ENCODE measurements at places on chromosomes 5 and 9.

DNA sequence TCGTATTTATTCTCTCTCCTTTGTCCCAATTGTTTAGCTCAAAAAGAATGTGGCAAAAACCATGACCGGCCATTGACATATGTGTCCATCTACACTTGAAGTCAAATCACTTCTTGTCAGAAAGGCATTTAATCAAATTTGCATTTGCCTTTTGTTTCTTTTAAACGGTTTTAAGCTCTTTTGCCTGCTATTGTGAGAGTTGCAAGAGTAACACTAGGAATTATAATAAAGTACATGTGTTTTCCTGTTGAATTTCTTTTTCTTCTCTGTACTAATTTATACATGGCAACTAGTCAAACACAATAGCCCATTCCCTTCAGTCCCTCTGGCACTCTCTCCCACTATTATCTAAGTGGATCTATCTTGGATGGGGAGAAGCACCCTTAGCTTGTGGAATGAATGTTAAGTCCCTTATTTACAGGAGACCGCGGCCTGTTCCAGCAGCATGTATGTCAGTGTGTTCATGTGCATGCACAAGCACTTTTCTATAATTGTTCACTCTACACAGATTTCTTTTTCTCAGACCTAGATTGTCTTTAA, 3.2 kb downstream of the ADAMTSL1 start:
- DNase-seq, result no peak

- no peak for DNase-seq
Measured at GRCh38 chr5:160231783-160232342, 2.6 kb downstream of the FABP6 start.

- DNase-seq, result no peak
Measured at GRCh38 chr5:178314961-178315820, 82.6 kb upstream of the PHYKPL start.

DNA sequence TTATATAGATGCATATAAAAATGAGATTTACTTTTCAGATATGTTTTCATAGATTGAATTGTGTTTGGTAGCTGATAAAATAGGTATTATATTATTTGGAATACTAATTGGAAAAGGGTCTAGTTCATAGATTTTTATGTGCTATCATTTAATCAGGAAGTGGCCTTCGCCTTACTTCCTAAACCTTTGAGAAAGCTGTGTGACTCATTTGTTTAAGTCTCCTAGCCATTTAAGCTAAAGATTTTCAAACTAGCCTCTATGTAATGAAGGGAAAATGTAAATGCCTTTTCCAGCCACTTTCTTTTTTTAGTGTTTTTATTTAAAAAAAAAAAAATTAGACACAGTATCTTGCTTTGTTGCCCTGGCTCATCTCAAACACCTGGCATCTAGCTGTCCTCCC, 97.5 kb downstream of the DMXL1 start:
- no peak for DNase-seq

- DNase-seq, result no peak
Measured at GRCh38 chr5:84364043-84364442, 20.6 kb downstream of the EDIL3 start.

- DNase-seq, result no peak
Measured at GRCh38 chr5:138829341-138829740, 45.8 kb downstream of the LRRTM2 start.

DNA sequence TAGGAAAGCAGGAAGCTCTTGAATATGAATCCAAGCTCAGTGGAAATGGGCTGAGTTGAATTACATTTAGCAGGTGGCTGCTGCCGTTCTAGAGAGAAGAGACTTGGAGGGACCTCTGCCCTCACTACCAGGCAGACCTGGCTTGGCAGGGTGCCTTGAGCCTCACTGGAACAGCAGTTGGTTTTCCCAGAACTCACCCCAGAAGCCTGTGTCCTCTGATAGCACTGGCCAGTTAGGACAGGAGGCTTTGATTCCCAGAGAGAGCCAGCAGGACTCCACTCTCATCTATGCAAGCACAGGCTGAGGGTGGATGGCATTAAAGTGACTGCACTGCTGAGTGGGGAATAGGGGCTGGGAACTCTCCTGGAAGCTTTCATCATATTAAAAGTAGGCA, 54.8 kb downstream of the PWWP2A start:
- DNase-seq, result no peak

GRCh38 chr5:168184103-168184502, 107.3 kb upstream of the WWC1 start:
- DNase-seq, result no peak
